ENCODE measurements at places on chromosomes 7 and 10.
A peak's percentile ranks its signal among the peaks of the same experiment; 100 is the strongest.

DNA sequence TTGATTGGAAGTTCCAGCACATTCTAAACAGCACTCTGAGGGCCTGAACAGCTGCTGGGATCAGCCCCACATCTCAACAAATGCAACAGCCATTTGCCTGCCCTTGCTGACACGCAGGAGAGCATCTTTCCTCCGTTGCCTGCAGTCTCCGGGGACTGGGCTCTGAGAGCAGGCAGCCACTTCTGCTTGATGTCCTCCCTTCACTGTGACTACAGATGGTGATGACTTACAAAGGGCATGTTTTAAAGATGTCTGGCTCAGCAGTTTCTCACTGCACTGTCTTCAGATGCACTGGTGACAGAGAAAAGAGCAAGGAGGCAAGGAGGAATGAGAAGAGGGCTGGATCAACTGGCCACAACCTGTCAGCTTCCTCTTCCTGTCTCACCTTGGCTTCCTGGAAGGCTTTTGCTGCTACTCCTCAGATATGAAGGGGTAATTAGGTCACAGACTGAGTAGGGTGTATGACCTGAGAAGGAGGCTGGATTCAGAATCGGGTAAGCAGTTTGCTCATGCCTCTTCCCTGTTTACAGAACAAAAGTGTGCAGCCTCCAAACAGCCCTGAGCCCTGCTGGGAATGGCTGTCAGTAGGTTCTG, 143.5 kb upstream of the GHITM start:
- peaks cover 3% of the 10 kb centered on the region for H3K27me3 ChIP-seq
- no peaks in the 10 kb centered on the region for H3K4me1 ChIP-seq
- H3K27ac ChIP-seq: no peak overlapping the region
- H3K4me3 ChIP-seq: no peak overlapping the region
- H3K36me3 ChIP-seq: no peaks in the 10 kb centered on the region

DNA sequence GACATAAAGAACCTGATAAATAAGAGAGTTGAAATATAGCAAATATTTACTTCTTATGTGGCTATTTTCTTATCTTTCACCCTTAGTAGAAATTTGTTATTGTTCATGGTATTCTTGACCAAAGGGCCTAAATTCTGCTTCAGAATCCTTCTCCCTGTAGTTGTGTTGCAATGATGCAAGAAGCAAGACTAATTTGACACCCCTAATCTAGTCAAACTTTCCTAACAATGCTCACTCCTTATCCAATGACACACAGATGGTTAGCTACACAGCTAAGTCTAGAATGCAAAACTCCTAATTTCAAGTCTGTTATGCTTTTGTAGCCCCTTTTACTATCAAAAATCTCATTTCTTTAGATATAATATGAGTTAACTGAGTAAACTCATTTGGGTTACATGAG, 56.1 kb downstream of the TWIST1 start:
- H3K4me1 ChIP-seq: no peaks in the 10 kb centered on the region
- no peak overlapping the region for H3K4me3 ChIP-seq
- no peak overlapping the region for H3K27ac ChIP-seq
- DNase-seq: no peak
- no peaks in the 10 kb centered on the region for H3K27me3 ChIP-seq
- no peaks in the 10 kb centered on the region for H3K36me3 ChIP-seq

GRCh38 chr7:136942994-136943393, 74.5 kb downstream of the CHRM2 start:
- no peaks in the 10 kb centered on the region for H3K4me1 ChIP-seq
- no peak for DNase-seq
- no peak overlapping the region for H3K27ac ChIP-seq
- H3K4me3 ChIP-seq: no peak overlapping the region
- no peaks in the 10 kb centered on the region for H3K36me3 ChIP-seq

DNA sequence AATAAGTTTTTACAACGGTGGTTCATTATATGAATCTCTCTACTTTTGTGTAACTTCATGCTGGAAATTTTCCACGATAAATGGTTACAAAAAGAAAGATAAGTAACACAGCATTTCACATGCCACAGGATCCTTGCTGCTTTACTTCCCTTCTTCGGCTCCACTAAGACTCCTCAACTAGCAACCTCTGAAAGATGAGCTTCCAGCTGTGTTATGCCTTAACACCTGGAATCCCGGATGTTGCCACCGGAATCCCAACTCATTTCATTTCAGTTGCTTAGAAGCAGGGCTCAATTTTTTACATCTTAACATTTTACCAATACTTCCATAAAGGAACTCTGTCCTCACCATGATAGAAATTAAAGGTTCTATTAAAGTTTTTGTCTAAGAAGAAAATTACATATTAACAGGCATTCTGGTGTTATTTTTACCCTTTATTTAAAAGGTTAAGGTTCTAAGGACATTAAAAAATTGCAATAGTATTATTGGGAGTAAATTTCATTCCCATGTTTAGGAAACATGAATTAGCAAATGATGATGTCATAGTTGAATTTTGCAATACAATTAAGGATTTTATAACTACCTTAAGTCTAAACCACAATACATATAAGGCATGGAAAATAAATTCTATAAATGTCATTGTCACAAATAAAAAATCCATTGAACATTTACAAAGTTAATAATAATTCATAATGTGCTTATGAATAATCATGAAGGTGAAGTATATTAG, 57.1 kb upstream of the IL6 start:
- H3K36me3 ChIP-seq: peaks cover 12% of the 10 kb centered on the region
- no peak for DNase-seq
- H3K4me3 ChIP-seq: no peak overlapping the region

DNA sequence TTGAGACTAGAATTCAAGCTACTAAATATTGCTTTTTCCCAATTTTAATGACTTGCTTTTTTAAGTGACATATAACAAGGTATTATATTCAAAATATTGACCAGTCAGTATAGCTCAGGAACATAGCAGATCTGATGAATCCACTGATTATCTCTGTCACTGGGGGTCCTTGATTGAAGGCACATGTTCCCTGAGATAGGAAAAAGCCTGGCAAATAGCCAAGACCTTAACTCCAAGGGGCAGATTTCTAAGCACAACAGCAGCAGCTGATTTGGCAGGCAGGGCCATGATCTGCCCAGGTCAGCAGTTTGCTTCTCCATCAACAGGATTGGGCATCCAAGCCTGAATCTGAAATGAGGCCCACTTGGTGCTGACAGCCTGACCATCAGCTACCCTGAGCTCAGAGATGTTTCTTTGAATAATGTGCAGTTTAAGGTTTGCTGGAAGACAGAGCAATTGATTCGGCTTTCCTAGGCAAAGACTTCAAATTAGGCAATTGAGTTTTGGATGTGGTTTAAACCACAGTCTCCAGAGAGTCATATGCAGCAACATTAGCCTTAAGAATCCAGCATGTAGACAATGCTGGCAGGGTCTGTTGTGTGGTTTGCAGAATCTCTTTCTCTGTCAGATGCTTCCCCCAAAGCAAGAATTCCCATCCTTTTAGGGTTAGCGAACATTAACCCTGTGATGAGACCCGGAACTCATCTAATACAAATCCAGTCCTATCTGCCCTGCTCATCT, 352.6 kb downstream of the ADRA2A start:
- no peaks in the 10 kb centered on the region for H3K36me3 ChIP-seq
- no peak overlapping the region for H3K27ac ChIP-seq
- peaks cover 3% of the 10 kb centered on the region for H3K27me3 ChIP-seq
- no peaks in the 10 kb centered on the region for H3K4me1 ChIP-seq

- peak overlapping the region; percentile 31 for H3K27ac ChIP-seq
- H3K4me1 ChIP-seq: peaks cover 15% of the 10 kb centered on the region
- H3K4me3 ChIP-seq: no peak overlapping the region
- H3K36me3 ChIP-seq: peaks cover 3% of the 10 kb centered on the region
- peak; percentile 41 for DNase-seq
- peaks cover 14% of the 10 kb centered on the region for H3K27me3 ChIP-seq
Observed at GRCh38 chr7:155961241-155962190, 149.3 kb upstream of the SHH start.

DNA sequence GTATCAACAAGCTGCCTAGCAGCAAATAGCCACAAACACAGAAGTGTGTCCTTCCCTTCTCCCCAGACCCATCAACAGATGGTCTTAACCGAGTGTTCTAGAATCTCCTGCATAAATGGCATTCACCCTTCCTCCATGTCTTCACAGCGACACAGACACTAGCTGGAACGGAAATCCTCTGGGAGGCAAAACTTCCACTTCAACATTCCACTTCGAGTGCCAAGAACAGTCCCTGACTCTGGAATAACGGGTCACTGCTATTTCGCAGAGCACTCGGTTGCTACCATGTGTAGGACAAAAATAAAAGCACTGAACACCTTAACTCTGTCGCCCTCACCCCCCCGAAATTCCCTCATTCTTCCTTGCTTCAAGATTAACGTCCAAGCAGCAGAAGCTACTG, 65.1 kb downstream of the SFMBT2 start:
- no peak overlapping the region for H3K27ac ChIP-seq
- H3K4me3 ChIP-seq: no peak overlapping the region
- H3K27me3 ChIP-seq: no peaks in the 10 kb centered on the region
- DNase-seq: no peak
- peaks cover 6% of the 10 kb centered on the region for H3K4me1 ChIP-seq

- DNase-seq: no peak
- no peak overlapping the region for H3K4me3 ChIP-seq
- H3K4me1 ChIP-seq: peaks cover 11% of the 10 kb centered on the region
- H3K27me3 ChIP-seq: peaks cover 68% of the 10 kb centered on the region
Observed at GRCh38 chr7:2687338-2687869, 598 bp upstream of the AMZ1 start.

GRCh38 chr10:94735197-94735596, 27.3 kb upstream of the CYP2C19 start:
- H3K4me3 ChIP-seq: no peak overlapping the region
- DNase-seq: no peak
- no peaks in the 10 kb centered on the region for H3K36me3 ChIP-seq
- no peaks in the 10 kb centered on the region for H3K4me1 ChIP-seq

GRCh38 chr10:79333513-79333912, 13.8 kb upstream of the PPIF start:
- peak overlapping the region; percentile 68 for H3K27ac ChIP-seq
- H3K36me3 ChIP-seq: peaks cover 5% of the 10 kb centered on the region

DNA sequence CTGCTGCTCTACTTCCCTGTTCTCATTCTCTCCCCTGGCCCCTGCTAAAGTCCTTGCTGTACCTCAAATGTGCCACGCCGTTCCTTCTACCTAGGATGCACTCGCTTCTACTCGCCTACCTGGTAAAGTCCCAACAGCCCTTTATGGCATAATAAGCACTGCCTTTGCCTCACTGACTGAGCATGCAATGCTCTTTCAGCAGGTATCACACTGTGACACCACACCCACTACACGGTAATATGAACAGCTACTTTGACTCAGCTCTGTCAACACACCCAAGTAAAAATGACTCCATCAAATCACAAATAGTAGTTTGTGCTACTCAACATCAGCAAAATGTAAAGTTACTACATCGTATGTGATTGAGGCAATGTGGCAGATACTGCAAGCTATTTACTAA, 37.6 kb downstream of the FAM204A start:
- no peak overlapping the region for H3K4me3 ChIP-seq
- DNase-seq: no peak
- peaks cover 15% of the 10 kb centered on the region for H3K36me3 ChIP-seq
- H3K27ac ChIP-seq: no peak overlapping the region
- H3K27me3 ChIP-seq: no peaks in the 10 kb centered on the region

GRCh38 chr7:29641651-29642050, 78.0 kb downstream of the PRR15 start:
- no peaks in the 10 kb centered on the region for H3K27me3 ChIP-seq
- H3K4me1 ChIP-seq: no peaks in the 10 kb centered on the region
- H3K4me3 ChIP-seq: no peak overlapping the region
- DNase-seq: no peak

GRCh38 chr7:8226501-8226900, 35.5 kb downstream of the ICA1 start:
- DNase-seq: no peak
- no peaks in the 10 kb centered on the region for H3K36me3 ChIP-seq
- H3K4me1 ChIP-seq: peaks cover 2% of the 10 kb centered on the region
- no peak overlapping the region for H3K4me3 ChIP-seq

DNA sequence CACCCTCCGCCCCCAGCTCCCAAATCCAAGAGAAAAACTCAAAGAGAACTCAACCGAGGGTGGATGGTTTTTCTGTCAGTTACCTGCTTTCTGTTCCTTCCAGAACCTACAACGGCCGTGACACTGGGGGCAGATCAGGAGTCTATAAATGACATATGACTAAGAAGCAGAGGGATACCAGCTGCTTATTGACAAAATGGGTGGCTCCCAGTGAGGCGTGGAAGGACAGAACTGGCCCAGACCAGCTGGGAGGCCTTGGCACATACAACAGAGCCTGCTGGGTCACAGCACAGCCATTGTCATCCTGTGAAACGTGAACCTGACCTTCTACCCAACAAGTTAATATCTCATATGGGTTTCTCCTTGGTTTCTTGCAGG, 84.3 kb upstream of the ADRB1 start:
- H3K4me3 ChIP-seq: no peak overlapping the region
- peaks cover 5% of the 10 kb centered on the region for H3K36me3 ChIP-seq
- peaks cover 25% of the 10 kb centered on the region for H3K27me3 ChIP-seq
- no peak overlapping the region for H3K27ac ChIP-seq

DNA sequence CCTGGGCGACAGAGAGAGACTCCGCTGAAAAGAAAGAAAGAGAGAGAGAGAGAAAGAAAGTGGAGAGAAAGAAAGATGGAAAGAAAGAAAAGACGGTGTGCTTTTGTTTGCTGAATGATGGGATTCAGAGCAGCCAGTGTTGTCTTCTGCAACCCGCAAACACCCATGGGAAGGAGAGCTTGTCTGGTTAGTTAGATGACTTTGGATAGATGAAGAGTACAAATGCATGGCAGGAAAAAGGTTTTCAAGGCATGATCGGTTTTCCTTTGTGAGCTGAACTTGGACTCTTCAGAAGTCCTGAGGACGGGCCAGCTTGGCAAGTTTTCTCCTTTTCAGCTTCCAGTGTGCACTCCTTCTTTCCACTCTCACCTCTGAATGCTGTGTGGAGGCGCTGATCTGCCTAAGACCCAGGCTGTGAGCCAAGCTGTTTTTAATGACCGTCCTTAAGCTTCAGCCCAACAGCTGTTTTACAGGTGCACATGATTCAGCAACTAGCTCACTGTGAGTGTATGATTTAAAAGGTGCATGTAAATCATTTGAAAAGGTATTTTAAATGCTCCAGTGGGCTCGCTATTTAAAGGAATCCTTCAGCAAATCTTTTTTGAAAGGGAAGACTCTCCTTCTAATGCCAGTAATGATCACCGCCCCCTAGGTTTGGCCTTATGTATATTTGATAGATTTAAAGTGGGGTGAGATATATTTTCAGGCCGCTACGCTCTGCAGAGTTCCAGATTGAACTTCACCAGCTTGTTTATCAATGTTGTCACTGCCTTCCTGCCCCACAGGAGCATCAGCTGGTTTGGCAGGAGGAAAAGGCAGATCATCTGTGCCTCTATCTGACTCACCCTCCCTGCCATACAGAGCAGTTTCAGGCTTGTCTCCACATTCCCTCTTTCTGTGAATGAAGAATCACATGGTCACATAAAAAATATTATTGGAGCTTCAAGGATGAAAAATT, 115.0 kb downstream of the PLXDC2 start:
- DNase-seq: no peak
- no peak overlapping the region for H3K4me3 ChIP-seq
- no peak overlapping the region for H3K27ac ChIP-seq
- H3K4me1 ChIP-seq: no peaks in the 10 kb centered on the region

GRCh38 chr7:134737566-134738345, 41.7 kb upstream of the CALD1 start:
- peaks cover 4% of the 10 kb centered on the region for H3K4me1 ChIP-seq
- no peaks in the 10 kb centered on the region for H3K36me3 ChIP-seq
- no peak overlapping the region for H3K4me3 ChIP-seq
- no peak overlapping the region for H3K27ac ChIP-seq
- DNase-seq: no peak

All from activated naive CD8-positive, alpha-beta T cell treated with anti-CD3 and anti-CD28 coated beads for 36 hours (primary cell).